Inflammatory macrophage (primary cell): ENCODE measurements at places on chromosomes 11 and 22.

DNA sequence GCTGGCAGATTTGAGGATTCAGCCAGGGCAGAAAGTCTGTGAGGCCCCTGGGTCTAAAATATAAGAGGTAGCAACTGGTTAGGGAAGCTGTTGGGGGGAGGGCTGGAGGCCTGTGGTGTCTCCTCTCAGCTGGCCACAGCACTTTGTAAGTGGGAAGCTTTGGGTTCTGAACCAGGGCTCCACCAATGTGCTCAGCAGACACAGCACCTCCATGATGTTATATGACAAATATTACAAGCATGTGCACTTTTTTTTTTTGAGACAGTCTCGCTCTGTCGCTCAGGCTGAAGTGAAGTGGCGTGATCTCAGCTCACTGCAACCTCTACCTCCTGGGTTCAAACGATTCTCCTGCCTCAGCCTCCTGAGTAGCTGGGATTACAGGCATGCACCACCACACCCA, 8.0 kb downstream of the ARHGAP1 start:
- no peak for DNase-seq

- no peak for DNase-seq
Observed at GRCh38 chr11:132655187-132655855, 877.0 kb downstream of the OPCML start.

GRCh38 chr11:1741741-1742140, 8.7 kb downstream of the IFITM10 start:
- peak; percentile 23 for DNase-seq

- no peak for DNase-seq
Observed at GRCh38 chr22:23495614-23496444, 84.3 kb downstream of the IGLL1 start.

GRCh38 chr11:78019808-78020207, 3.3 kb downstream of the KCTD14 start:
- no peak for DNase-seq

DNA sequence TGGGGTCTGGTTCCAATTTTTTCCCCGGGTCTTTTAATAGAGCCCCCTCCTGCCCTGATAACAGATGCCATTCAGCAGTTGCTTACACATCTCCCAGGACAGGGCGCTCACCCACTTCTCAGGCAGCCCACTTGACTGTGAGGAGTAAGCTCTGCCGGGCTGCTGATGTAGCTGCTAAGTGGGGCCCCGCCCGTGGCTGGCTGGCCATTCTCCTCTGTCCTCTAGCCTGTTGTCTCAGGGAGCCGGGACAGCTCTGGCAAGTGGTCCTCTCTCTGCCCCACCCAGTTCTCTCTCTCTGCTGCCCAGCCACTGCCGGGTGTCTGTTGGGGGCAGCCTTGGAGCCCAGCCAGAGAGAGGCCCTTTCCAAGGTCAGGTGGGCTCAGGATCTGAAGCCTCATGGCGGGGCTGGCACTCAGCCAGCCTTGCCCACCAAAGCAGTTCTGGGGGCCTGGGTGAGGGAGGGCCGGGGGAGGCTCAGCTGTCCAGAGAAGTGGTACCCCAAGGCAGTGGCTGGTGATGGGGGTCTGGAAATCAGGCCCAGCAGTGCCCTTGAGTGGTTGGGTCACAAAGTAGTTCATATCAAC, 8.9 kb downstream of the KCNJ4 start:
- no peak for DNase-seq

GRCh38 chr11:2397005-2397404, 3.5 kb upstream of the TSSC4 start:
- no peak for DNase-seq

GRCh38 chr11:128323381-128323780, 264.0 kb downstream of the ETS1 start:
- no peak for DNase-seq

GRCh38 chr11:43367382-43368178, 8.9 kb downstream of the TTC17 start:
- no peak for DNase-seq

GRCh38 chr22:19656541-19657251, 57.6 kb upstream of the SEPTIN5 start:
- no peak for DNase-seq
